ENCODE measurements at places on chromosomes 5 and 9. TPM values are rescaled to one million over a fixed set of nuclear protein-coding genes. Genes with fewer than 3 reads are reported as not detected.

DNA sequence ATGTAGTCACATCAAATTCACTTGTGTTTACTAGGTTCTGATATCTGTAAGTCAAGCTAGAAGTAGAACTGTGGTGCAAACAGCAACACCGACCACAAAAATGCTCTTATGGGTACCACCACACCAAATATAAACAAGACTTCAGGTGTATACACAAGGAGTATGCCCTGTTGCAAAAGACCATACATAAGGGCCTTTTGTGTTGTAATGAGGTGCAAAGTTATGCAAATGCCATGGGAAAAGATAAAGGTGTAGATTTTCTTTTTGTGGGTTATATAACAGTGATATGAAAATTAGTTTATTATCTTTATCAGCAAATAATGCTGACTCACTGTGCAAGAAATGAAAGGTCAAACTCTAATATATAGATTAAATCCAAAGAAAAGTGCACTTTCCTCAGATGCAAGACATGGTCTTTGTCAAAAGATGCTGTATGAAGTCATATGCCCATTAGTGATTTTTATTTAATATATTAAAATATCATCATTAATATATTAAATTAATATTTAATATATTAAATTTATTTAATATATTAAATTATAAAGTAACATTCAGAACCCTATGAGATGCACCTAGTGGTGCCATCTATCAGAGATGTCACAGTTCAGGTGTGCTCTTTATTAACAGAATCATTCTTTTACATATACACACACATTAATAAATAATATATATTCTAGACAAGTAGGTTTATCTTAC, 26.7 kb upstream of the ALDH1A1 start:
- H3K4me3 ChIP-seq: no peak overlapping the region
- H3K27ac ChIP-seq: no peak overlapping the region
- H3K27me3 ChIP-seq: no peaks in the 10 kb centered on the region
- H3K36me3 ChIP-seq: no peaks in the 10 kb centered on the region

DNA sequence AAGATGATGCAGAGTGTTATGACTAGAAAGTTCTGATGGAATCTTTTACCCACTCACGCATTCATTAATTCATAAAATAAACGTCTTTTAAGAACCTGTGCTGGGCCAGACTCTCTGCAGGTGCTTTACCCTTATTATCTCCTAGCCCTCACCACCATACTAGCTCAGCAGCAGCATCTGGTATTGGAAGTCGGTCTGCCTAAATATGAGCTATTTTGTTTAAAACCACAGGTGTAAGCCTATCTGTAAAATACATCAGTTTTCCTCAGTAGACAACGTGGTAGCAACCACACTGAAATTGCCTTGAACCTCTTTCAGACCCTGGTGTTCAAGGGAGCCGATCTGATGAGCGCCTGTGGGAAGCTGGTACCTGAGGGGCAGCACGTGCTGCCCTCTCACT, 69.4 kb downstream of the PPIC start:
- H3K27me3 ChIP-seq: no peaks in the 10 kb centered on the region
- no peak overlapping the region for H3K27ac ChIP-seq
- no peak overlapping the region for H3K4me3 ChIP-seq
- H3K36me3 ChIP-seq: no peaks in the 10 kb centered on the region

DNA sequence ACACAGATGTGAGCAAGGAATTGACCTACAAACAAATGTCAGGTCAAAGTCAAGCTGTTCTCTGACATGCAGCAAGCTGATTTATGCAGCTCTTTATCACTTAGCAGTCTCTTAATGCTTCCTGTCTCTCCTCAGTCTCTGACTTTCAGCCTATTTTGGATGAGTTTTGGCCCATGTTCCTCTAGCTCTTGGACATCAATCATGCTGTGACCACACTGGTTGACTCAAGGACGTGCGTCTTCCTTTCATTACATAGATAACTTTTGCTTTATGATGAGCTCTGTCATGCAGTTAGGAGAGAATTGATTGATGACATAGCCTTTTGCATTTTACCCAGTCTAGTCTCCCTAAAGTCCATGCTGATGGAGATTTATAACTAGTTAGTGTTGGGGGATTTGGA, 9.4 kb upstream of the REEP5 start:
- DNase-seq: no peak
- no peak overlapping the region for H3K27ac ChIP-seq
- H3K4me1 ChIP-seq: peaks cover 20% of the 10 kb centered on the region
- no peaks in the 10 kb centered on the region for H3K36me3 ChIP-seq
- H3K4me3 ChIP-seq: no peak overlapping the region
- no peaks in the 10 kb centered on the region for H3K27me3 ChIP-seq

DNA sequence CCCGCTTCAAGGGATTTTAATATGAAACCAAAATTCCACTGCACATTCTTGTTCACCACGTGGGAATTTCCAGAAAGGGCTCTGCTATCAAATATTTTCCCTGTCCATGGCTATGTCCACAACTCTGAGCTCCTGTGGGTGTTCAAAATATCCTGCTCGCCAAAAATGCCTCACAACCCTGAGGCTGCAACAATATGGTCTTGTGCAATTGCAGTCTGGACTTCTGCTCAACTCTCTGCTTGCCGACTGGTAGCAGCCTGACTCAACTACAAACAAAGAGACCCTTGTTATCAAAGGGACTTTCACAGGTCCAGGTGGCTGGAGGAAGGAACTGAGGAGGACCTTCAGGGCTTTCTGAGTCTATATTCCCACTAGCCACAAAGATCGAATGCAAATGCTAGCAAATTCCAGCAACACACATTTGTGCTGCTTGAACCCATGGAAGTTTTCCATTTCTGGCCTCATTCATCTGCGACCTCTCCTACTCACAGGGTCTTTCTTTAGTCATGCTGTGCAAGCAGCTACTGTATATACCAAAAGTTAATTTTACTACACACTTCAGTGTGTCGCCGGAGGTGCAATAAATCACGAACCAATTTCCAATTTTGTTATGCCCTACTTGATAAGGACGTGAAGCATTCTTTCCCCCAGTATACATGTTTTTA, 169.2 kb upstream of the SLC30A5 start:
- no peaks in the 10 kb centered on the region for H3K4me1 ChIP-seq
- H3K36me3 ChIP-seq: no peaks in the 10 kb centered on the region
- no peak for DNase-seq
- no peak overlapping the region for H3K27ac ChIP-seq

The NCS1 gene
- total RNA-seq: 19.9 TPM

The CCDC69 gene
- total RNA-seq: 34.6 TPM

The MARVELD2 gene
- 24.6 TPM for total RNA-seq

GRCh38 chr5:112573441-112573840, 154.4 kb upstream of the EPB41L4A start:
- no peak overlapping the region for H3K4me3 ChIP-seq
- H3K4me1 ChIP-seq: no peaks in the 10 kb centered on the region
- no peaks in the 10 kb centered on the region for H3K27me3 ChIP-seq
- no peaks in the 10 kb centered on the region for H3K36me3 ChIP-seq
- no peak overlapping the region for H3K27ac ChIP-seq

The CDO1 gene
- total RNA-seq: 4.9 TPM

GRCh38 chr5:130994496-130995253, 170.4 kb downstream of the HINT1 start:
- H3K4me1 ChIP-seq: no peaks in the 10 kb centered on the region
- H3K4me3 ChIP-seq: no peak overlapping the region
- H3K27me3 ChIP-seq: no peaks in the 10 kb centered on the region
- H3K27ac ChIP-seq: no peak overlapping the region
- no peaks in the 10 kb centered on the region for H3K36me3 ChIP-seq

Measured in left lung (tissue), 14 donors.